ENCODE measurements at places on chromosomes 13 and 19. TPM values are rescaled to one million over a fixed set of nuclear protein-coding genes. Genes with fewer than 3 reads are reported as not detected.

- no peaks in the 10 kb centered on the region for H3K36me3 ChIP-seq
- H3K27me3 ChIP-seq: no peaks in the 10 kb centered on the region
- DNase-seq: peak; percentile 13
- peaks cover 5% of the 10 kb centered on the region for H3K4me1 ChIP-seq
Measured at GRCh38 chr13:51923983-51924539, 62.3 kb downstream of the CCDC70 start.

GRCh38 chr19:13165162-13165997 lies 15.2 kb downstream of the IER2 start:
- H3K27me3 ChIP-seq: no peaks in the 10 kb centered on the region
- H3K4me1 ChIP-seq: peaks cover 89% of the 10 kb centered on the region
- DNase-seq: no peak
- H3K27ac ChIP-seq: peak overlapping the region; percentile 99
- no peaks in the 10 kb centered on the region for H3K36me3 ChIP-seq

GRCh38 chr19:39004403-39004802 lies 27.9 kb downstream of the FBXO27 start:
- H3K27me3 ChIP-seq: no peaks in the 10 kb centered on the region
- DNase-seq: no peak
- no peak overlapping the region for H3K4me3 ChIP-seq
- H3K4me1 ChIP-seq: no peaks in the 10 kb centered on the region

DNA sequence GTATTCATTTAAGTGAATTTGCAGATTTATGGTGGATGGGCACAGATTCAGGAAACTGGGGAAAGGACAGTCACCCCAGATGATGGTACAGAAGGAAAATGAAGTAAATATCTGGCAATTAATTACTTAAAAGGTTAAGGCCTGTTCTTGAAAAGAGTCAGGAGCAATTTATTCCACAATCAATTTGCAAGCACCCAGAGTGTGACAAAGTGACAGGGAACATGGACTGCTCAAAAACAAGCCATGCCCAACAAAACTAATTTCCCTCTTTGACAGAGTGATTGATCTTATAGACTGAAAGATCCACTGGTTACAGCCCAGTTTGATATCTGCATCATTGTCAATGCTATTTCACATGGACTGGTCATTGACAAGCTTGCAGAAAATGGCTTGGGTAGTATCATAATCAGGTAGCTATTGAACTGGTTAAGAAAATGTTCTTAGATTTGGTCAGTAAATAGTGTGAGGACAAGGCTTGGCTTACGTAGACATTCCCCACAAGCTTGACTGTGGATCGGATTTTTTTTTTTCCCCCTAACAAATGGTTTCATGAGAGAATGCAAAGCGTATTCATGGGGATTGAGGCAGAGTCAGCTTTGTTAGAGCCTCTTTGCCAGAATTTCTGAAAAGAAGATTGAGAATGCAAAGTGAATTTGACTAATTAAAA lies 584.6 kb downstream of the GPC6 start:
- no peaks in the 10 kb centered on the region for H3K36me3 ChIP-seq
- no peak overlapping the region for H3K4me3 ChIP-seq
- H3K4me1 ChIP-seq: no peaks in the 10 kb centered on the region
- no peak overlapping the region for H3K27ac ChIP-seq
- DNase-seq: no peak

DNA sequence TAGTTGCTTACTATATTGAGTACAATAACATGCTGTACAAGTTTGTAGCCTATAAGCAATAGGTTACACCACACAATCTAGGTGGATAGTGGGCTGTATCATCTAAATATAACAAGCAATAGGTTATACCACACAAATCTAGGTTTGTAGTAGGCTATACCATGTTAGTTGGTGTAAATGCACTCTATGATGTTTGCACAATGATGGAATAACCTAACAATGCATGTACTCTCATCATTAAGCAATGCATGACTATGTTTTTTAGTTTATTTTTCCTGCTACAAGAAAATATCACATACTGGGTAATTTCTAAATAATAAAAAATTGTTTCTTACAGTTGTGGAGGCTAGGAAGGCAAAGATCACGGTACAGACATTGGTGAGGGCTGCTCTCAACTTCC lies 262.5 kb downstream of the SLITRK6 start:
- no peaks in the 10 kb centered on the region for H3K36me3 ChIP-seq
- H3K4me1 ChIP-seq: no peaks in the 10 kb centered on the region
- H3K27me3 ChIP-seq: no peaks in the 10 kb centered on the region
- H3K4me3 ChIP-seq: no peak overlapping the region

DNA sequence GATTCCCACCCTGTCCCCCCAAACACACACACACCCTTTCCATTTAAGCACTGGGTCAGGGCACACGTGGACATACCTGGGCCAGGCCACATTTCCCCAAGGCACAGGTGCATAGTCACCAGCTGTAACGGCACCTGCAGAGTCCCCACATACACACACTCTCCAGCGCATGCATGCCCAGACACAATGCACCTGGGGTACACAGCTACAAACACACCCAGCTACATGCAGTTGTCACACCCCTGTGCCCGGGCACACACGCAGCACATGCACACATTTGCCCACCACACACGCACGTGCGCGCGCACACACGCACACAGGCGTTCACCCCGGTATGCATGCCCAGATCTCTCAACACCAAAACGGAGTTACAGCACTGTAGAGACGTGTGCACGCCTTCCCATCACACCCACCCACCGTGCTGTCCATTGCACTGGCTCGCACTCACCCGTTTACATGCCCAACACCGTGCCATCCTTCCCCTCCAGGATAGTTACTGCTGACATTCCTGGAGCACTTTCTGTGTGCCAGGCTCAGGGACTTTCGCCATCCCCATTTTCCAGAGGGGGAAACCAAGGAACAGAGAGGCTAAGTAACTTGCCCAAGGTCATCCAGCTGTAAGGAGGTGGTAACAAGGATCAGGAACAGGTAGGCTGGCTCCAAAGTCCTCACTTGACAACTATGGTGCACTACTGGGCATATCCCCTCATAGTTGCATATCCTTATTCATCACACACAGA lies 749 bp upstream of the SHANK1 start:
- no peak for DNase-seq
- no peaks in the 10 kb centered on the region for H3K27me3 ChIP-seq
- no peak overlapping the region for H3K4me3 ChIP-seq
- H3K4me1 ChIP-seq: peaks cover 12% of the 10 kb centered on the region

The TMEM161A gene
- 76.0 TPM for total RNA-seq

GRCh38 chr13:59770451-59770850 lies 393.3 kb downstream of the DIAPH3 start:
- no peak overlapping the region for H3K4me3 ChIP-seq
- H3K27me3 ChIP-seq: no peaks in the 10 kb centered on the region
- DNase-seq: no peak
- H3K36me3 ChIP-seq: no peaks in the 10 kb centered on the region

GRCh38 chr13:76975863-76976262 lies 16.0 kb upstream of the CLN5 start:
- no peaks in the 10 kb centered on the region for H3K27me3 ChIP-seq
- DNase-seq: no peak
- no peak overlapping the region for H3K4me3 ChIP-seq
- peaks cover 3% of the 10 kb centered on the region for H3K4me1 ChIP-seq
- H3K27ac ChIP-seq: no peak overlapping the region

DNA sequence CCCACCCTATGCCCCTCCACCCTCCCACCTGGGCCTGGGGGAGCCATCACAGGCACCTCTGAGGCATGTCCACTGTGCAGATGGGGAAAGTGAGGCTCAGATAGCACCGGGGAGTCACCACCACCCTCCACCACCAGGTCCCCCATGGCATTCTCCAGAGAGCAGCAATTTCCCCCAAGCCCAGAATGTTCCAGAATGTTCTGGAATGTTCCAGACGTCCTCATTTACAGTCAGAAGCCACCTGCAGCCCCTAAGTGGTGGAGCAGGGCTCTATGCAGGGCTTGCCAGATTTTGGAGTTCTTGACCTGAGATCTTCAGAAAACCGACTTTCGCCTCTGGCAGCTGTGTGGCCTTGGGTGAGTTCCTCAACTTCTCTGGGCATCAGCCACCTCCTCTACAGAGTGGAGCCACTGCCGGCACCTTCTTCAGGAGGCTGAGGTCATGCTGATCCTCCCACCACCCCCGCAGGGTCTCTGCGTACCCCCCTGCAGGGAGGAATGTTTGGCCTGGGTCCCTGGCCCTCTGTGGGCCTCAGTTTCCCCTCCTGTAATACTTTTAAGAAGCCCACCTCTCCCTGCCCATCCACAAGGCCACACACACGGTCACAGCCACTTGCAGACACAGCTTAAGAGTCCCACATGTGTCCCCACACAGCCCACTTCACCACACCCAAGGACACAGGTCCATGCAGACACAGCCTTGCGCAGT lies 6.2 kb downstream of the FUT5 start:
- H3K27ac ChIP-seq: no peak overlapping the region
- H3K4me1 ChIP-seq: no peaks in the 10 kb centered on the region
- no peaks in the 10 kb centered on the region for H3K36me3 ChIP-seq
- no peak for DNase-seq
- no peaks in the 10 kb centered on the region for H3K27me3 ChIP-seq

The PTGIR gene
- not detected for total RNA-seq

GRCh38 chr19:34131100-34131499 lies 41.2 kb upstream of the LSM14A start:
- no peaks in the 10 kb centered on the region for H3K27me3 ChIP-seq
- H3K4me1 ChIP-seq: peaks cover 22% of the 10 kb centered on the region
- no peak for DNase-seq
- H3K4me3 ChIP-seq: no peak overlapping the region
- H3K27ac ChIP-seq: no peak overlapping the region

The GTF2F2 gene
- total RNA-seq: 40.1 TPM

DNA sequence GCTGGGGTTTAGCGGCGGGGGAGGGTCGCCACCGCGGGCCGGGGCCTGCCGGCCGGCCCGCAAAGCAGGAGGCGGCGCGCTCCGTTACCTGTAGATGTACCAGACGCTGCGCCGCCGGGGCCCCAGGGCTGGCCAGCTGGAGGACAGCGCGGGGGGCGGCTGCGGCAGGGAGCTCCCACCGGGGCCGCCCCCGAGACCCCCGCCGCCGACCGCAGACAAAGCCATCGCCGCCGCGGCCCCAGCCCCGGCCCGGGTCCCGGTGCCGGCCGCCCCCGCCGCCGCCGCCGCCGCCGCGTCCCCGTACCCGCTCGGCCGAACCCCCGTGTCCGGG lies 24.8 kb downstream of the SHANK1 start:
- H3K27me3 ChIP-seq: peaks cover 27% of the 10 kb centered on the region
- H3K36me3 ChIP-seq: no peaks in the 10 kb centered on the region
- no peaks in the 10 kb centered on the region for H3K4me1 ChIP-seq

GRCh38 chr13:40192452-40192851 lies 474.0 kb downstream of the FOXO1 start:
- DNase-seq: no peak
- H3K36me3 ChIP-seq: no peaks in the 10 kb centered on the region
- H3K27ac ChIP-seq: no peak overlapping the region
- H3K4me3 ChIP-seq: no peak overlapping the region
- no peaks in the 10 kb centered on the region for H3K27me3 ChIP-seq

DNA sequence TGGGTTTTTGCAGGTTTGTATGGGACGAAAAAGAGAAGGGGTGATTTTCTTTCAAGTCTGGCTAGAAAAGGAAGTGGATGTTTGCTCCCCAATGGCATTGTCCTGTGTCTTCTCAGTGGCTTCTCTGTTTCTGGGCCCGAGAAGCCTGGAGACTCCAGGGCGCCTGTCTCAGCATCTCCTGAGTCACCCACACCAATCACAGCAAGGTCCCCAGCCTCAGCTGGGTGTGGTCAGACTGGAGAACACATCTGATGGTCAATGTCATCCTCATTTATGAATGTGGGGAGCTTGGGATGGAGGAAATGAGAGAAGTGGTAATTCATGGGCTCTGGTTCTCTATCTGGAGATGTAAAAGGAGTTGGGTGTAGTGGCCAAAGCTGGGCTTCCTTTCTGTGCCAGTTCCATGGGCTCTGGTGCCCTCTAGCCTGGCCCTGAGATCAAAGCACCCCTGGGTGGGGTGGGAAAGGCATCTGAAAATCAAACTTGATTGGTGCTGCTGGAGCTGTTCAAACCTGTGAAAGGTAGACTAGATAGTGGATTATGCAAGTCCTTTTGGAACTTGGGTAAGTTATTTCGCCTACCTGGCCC lies 13.4 kb downstream of the RASL11A start:
- H3K36me3 ChIP-seq: no peaks in the 10 kb centered on the region
- no peaks in the 10 kb centered on the region for H3K27me3 ChIP-seq
- H3K27ac ChIP-seq: no peak overlapping the region
- no peak overlapping the region for H3K4me3 ChIP-seq
- no peaks in the 10 kb centered on the region for H3K4me1 ChIP-seq
